CD4-positive, alpha-beta T cell treated with Interleukin-15 for 4 hours (primary cell): ENCODE measurements at places on chromosomes 5 and 9.
A peak's percentile ranks its signal among the peaks of the same experiment; 100 is the strongest.

DNA sequence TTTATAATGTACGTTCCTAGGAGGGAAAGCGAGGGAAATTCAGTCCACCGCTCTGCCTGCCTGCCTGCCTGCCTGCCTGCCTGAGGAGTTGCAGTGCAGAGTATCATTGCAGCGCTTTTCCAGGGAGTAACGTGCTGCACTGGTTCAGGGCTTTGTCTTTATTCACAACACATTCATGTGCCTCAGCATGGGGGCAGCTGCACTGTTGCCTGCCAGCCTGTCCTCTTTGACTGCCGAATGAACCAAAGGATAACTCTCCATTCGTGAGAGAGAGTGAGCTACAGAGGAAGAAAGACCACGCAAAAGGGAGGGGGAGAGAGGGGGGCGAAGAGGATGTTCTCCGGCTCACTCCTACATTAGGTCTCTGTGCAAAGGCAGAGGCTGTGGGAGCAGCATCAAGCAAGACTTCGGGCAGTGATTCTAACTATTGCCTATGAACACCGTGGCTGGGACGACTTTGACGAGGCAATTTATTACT is 791.2 kb downstream of the MAT2B start:
- DNase-seq: no peak

- DNase-seq: no peak
These were observed 77.6 kb downstream of the INIP start for GRCh38 chr9:112640311-112640710.

GRCh38 chr9:126615245-126615790 is 1.6 kb downstream of the LMX1B start:
- DNase-seq: peak; percentile 6

- peak; percentile 60 for DNase-seq
These were observed 5.2 kb upstream of the IRF1 start for GRCh38 chr5:132495667-132496190.

DNA sequence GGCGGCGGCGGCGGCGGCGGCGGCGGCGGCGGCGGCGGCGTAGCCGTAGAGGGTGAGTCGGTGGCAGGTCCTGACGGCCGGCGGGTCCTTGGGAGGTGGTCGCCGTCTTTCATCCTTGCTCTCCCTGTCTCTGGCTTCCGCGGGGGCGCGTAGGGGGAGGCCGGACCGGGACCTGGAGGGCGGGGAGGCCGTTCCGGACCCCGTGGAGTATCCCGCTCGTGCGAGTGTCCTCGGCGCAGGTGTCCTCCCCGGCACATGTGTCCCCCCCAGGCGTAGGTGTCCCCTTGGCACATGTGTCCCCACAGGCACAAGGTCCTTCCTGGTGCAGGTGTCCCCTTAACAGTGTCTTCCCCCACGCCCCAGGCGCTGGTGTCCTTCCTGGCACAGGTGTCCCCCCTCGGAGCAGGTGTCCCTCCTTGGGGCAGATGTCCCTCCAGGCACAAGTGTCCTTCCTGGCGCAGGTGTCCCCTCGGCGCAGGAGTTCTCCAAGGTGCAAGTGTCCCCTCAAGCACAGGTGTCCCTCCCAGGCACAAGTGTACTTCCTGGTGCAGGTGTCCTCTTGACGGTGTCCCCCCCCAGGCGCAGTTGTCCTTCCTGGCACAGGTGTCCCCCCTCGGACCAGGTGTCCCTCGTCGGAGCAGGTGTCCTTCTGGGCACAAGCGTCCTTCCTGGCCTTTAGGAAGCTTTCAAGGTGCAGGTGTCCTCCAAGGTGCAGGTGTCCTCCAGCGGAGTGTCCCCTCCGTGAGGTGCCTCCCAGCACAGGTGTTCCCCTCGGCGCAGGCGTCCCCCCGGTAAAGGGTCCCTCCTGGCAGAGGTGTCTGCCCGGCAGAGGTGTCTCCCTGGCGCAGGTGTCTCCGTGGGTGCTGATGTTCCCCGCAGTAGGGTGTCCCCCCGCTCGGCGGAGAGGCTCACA is 519 bp downstream of the EXOC3 start:
- DNase-seq: peak; percentile 18

- no peak for DNase-seq
These were observed 139.8 kb downstream of the ESM1 start for GRCh38 chr5:54845567-54845941.

DNA sequence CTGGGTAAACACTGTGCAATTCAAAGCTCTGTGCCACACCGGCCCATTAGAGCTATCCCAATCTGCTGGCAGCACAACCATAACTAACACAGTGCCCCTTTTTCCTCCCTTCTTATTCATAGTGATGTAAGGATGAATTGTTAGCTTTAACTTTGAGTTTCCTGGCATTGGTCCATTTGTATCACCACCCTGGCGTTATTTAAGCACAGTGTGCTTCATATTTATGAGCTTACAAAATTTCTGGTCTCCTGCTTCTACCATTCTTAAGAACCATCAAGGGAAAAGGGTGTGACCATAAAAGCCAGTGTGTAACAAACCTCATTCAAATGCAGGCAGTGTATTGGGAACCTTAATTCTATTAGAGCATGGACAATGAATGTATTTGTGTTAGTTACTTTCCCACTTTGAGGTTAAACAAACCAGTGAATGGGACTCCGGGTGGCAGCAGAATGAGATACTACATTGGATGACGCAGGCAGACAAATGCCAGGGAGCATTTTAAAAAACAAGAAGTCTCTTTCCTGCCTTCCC is 222.6 kb downstream of the TMEM161B start:
- no peak for DNase-seq

DNA sequence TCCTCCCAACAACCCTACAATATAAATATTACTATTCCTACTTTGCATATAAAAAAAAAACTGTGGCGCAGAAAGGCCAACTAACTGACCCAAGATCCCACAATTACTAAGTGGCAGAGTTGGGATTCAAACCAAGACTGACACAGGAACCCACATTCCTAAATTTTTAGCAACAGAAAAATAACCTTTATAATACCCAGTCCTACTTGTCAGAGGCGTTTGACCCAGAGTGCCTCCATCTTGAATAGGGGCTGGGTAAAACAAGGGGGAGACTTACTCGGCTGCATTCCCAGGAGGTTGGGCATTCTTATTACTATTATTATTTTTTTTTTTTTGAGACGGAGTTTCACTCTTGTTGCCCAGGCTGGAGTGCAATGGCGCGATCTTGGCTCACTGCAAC is 2.0 kb upstream of the SLC30A5 start:
- no peak for DNase-seq

DNA sequence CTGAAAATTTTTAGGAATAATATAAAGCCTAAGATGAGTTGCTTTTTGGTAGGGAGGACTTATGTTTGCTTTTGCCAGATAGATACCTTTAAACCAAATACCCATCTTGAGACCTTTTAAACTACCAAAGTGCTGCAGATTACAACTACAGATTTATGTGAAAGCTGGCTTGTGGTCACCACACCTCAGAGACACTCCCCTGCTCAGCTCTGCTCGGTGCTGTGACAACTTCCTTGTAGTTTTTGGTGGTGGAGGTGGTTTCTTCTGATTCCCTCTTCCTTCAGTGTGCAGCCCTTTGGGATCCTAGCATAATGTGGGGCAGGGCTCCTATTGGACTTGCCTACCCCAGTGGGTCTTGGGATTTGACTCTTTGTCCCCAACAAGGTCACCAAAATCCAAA is 29.2 kb downstream of the GARNL3 start:
- no peak for DNase-seq

DNA sequence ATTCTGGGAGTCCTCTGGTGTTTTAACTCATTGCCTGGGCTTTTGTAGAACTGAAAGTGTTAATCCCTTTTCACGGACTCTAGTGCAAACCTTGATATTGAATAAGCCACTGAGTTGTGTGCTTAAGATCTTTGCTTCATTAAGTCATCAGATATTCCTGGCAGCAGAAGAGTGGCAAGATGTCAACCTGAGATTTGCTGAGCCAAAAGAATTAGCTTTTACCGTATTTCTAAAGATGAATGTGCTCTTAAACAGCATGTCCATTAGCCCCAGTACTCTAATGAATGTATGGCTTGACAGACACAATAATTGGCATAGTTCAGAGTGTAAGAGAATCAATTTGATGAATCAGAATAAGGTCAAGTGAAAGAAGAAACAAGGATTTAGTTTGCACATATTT is 87.2 kb upstream of the CDH6 start:
- DNase-seq: no peak

GRCh38 chr5:111641533-111642233 is 115.3 kb downstream of the NREP start:
- DNase-seq: no peak

- no peak for DNase-seq
These were observed 23.6 kb downstream of the SCAI start for GRCh38 chr9:125119643-125120286.

- DNase-seq: no peak
These were observed 742 bp upstream of the LECT2 start for GRCh38 chr5:135955525-135955924.

- peak; percentile 3 for DNase-seq
These were observed 161.5 kb upstream of the NR4A3 start for GRCh38 chr9:99660191-99660636.

DNA sequence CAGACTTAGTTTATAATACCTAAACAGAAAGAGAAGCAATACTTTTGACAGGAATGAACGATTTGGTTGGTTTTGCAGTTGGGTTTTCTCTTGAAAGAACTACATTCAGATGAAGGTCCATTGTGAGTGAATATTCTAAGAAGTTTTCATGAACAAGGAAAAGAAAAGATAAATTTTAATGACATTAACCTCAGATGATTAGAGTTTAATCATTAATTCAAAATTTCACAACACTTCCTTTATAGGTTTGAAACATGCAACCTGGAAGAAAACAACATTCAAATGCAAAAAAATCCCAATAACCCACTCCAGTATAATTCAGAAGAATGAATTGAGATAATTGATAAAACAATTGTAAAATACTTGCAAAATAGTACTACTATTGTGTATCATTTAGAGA is 23.8 kb downstream of the EQTN start:
- DNase-seq: no peak

DNA sequence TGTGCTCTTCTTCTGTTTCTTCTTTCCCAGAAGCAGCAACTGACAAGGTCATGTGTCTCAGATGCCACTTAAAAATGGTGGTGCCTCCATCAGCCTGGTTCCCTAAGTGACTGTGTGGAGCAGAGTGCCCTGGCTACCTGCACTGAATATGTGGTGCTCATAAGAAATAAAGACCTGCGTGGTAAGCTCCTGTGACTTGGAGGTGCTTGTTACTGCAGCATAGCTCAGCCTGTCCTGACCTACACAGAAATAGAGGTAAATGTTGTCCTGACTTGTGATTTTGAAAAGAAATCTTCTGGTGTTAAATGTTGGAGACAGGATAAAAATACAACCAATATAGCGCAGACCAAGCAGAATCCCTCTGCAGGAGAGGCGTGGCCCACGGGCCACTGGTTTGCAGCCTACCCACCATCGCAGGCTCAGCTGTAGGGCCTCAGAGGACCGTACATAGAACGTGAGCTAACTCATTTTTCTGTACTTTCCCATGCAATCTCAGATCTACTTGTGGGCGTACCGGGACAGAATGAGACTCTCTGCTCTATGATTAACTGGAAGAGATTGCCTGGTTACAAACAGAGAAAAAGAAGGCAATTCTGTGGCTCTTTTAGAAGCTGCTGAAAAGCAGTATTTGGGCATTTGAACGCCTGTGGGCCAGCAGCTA is 79.4 kb upstream of the UNC5A start:
- DNase-seq: no peak

GRCh38 chr5:39224196-39224761 is 4.9 kb upstream of the FYB1 start:
- DNase-seq: no peak

GRCh38 chr5:17088051-17088450 is 129.4 kb upstream of the BASP1 start:
- DNase-seq: no peak

DNA sequence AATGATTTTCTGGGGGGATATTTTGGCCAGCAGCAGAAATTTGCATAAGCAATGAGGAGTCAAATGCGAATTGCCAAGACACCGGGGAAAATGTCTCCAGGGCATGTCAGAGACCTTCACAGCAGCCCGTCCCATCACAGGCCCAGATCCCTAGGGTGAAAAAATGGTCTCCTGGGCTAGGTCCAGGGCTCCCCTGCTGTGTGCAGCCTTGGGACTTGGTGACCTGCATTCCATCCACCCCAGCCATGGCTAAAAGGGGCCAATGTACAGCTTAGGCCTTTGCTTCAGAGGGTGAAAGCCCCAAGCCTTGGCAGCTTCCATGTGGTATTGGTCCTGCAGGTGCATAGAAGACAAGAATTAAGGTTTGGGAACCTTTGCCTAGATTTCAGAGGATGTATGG is 534.5 kb upstream of the MEF2C start:
- DNase-seq: no peak

DNA sequence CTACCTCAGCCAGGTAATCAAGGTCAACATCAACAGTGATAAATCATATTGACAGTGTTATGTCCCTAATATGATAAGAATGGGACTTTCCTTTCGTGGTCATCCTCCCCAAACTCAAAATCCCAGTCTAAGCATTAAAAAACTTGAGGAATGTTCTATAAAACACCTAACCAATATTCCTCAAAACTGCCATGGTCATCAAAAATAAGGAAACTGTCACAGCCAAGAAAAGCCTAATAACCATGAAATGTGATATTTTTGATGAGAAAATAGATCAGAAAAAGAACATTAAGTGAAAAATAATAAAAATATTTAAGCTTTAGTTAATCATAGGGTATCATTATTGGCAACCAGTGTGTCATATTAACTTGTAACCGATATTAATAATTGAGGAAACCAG is 232.1 kb upstream of the ATP10B start:
- DNase-seq: no peak
